A549 treated with RU486 at 1 μM for 4 hours (cell line): ENCODE measurements at places on chromosomes 2 and 18. TPM values are rescaled to one million over a fixed set of nuclear protein-coding genes. Genes with fewer than 3 reads are reported as not detected.

The UGT1A10 gene
- 0.15 to 0.17 TPM in 2 of 5 replicates, not detected in the others for total RNA-seq

The GCKR gene
- total RNA-seq = 0.17 to 0.62 TPM (median 0.42 TPM) in 4 of 5 replicates, not detected in the other

The HOXD4 gene
- total RNA-seq = 0.29 to 0.66 TPM (median 0.49 TPM) in 5 replicates

The WDR12 gene
- 62.2 to 82.0 TPM (median 74.4 TPM) in 5 replicates for total RNA-seq

The TUBA3E gene
- not detected in 5 replicates for total RNA-seq

The RAX gene
- not detected in 5 replicates for total RNA-seq

The EN1 gene
- total RNA-seq = 1.1 to 1.4 TPM (median 1.3 TPM) in 5 replicates

The HOXD13 gene
- 0.15 to 0.29 TPM (median 0.16 TPM) in 5 replicates for total RNA-seq

The SLC38A11 gene
- not detected in 5 replicates for total RNA-seq
